GM13977 (cell line): ENCODE measurements at places on chromosomes 1 and 21.

GRCh38 chr21:28235169-28235895, 757.3 kb downstream of the LTN1 start:
- no peak for DNase-seq

DNA sequence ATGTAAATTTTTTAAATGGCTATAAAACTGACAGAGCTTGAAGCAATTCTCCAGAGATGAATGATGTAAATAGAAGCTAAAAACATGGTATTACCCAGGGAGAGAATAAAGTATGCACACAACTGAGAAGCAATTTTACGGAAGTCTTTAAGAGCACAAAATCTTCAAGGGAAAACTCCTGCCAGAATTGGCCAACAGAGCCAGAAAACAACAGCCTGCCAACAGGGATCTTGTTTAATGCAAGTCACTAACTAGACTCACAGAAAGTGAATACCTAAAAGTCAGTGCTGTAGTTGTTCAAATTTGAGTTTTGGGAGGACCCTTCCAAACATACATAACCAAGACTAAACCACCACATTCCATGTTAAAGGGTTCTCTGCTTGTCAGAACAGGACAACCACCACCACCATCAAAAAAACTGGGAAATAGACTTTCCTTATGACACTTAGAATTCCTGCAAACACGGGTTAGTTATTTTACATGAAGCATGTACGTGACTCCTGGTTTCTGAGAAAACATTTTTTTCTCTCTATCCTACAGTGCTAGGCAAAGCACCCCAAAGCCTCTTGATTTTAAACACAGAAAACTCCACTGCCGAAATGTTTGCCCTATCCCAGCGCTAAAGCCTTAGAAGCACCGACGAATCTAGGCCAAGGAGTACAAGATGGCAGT, 1.6 kb downstream of the EPS15 start:
- DNase-seq, result no peak

DNA sequence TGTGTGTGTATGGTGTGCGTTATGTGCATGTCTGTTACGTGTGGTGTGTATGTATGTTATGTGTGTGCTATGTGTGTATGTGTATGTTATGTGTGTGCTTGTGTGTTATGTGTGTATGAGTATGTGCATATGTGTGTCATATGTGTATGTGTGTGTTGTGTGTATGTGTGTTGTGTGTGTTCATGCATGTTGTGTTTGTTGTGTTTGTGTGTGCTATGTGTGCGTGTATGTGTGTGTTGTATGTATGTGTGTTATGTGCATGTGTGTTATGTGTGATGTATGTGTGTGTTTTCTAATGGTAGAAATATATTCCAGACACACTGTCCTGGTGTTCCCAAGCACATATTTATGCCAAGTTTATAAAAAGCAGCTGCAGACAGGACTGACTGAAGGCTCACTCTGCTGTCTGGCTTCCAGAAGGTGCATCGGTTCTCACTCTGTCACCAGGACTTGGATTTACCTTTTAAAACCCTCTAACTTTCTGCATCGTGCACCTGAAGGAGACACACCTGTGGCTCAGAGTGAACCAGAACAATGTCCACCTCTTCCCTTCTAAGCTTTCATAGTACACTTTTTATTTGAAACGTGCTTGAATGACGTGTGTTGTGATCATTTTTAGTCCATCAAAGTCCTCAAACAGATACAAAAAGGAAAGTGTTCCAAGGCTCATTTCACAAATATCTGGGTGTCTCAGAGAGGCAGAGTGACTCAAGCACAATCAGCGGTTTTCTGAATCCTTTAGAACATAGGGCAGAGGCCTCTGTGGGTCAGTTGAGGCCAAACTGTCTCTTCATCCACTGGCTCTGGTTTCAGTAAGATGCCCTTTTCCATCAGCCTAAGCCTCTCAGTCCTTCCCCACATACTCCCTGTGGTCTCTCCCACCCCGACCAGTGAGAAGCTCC, 49.9 kb downstream of the TOMM20 start:
- DNase-seq, result peak; percentile 36

GRCh38 chr1:31523012-31523411, 53.3 kb upstream of the TINAGL1 start:
- DNase-seq, result no peak

DNA sequence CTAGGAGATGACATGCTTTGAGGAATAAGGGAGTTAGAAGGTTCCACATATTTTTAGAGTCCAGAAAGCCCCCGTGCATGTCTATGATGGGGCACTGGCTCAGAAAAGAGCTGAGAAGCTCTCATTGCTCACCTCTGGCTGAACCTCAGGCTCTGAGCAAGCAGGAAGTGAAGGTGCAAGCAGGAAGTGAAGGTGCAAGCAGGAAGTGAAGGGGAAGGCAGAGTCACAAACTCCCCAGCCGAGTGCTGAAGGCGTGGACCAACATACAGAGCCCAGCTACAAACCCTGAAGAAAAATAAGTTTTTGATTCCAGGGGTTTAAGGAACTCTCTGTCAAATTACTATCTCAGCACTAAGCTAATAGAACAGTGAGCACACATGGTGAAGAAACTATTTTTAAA, 7.0 kb downstream of the KRTAP10-8 start:
- no peak for DNase-seq

- DNase-seq, result no peak
Observed at GRCh38 chr1:76554283-76554682, 313.0 kb upstream of the ST6GALNAC5 start.

- no peak for DNase-seq
Observed at GRCh38 chr1:150262388-150263320, 5.1 kb downstream of the CA14 start.

DNA sequence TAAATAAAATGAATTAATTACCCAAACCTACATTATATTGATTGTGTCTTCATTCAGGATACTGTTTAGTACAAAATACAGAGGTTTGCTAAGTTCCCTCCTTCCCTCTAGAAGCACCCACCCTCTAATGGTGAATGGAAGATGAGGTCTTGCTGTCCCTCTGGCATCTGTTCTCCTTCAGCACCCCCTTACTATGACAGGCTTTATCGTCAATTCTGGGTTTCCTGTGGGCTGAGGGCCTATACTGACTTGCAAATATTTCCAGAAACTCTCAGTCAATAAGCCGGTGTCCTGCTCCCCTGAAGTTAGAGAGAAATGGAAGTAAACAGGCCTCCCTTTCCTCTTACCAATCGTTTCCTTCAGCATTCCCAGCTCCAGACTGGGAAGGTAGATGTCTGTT, 13.2 kb downstream of the LAX1 start:
- no peak for DNase-seq

- no peak for DNase-seq
Observed at GRCh38 chr1:244180256-244180655, 129.2 kb downstream of the ZBTB18 start.

GRCh38 chr1:183987593-183988318, 49.8 kb downstream of the COLGALT2 start:
- no peak for DNase-seq

- DNase-seq, result peak; percentile 63
Observed at GRCh38 chr1:55288245-55288644, 73.1 kb upstream of the USP24 start.

DNA sequence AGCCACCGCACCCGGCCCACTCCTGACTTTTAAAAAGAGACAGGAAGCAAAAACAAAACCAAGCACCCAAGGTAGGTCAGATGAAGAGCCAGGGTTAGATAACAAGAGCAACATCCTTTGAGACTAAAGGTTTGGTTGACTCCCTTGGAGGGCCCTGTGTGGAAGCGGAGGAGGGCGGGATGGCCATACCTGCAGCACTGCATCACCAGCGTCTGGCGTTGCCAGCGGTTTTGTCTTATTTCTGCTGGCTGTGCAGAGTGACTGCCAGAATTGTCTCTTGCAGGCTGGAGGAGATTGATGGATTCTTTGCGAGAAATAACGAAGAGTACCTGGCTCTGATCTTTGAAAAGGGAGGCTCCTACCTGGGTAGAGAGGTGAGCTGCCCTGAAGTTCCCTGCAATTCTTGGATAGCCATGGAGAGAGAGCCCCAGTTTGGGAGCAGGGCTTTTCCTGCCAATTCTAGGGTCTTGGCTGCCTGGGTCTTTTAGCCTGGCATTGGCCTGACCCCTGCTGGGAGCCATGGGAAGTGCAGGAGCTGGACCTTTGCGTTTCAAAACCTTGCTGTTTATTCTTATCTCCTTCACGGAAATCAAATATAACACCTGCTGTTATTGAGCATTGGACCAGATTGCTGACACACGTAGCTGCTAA, 24.0 kb downstream of the QSOX1 start:
- DNase-seq, result peak; percentile 86

- DNase-seq, result no peak
Observed at GRCh38 chr1:16145662-16146278, 10.1 kb downstream of the EPHA2 start.

DNA sequence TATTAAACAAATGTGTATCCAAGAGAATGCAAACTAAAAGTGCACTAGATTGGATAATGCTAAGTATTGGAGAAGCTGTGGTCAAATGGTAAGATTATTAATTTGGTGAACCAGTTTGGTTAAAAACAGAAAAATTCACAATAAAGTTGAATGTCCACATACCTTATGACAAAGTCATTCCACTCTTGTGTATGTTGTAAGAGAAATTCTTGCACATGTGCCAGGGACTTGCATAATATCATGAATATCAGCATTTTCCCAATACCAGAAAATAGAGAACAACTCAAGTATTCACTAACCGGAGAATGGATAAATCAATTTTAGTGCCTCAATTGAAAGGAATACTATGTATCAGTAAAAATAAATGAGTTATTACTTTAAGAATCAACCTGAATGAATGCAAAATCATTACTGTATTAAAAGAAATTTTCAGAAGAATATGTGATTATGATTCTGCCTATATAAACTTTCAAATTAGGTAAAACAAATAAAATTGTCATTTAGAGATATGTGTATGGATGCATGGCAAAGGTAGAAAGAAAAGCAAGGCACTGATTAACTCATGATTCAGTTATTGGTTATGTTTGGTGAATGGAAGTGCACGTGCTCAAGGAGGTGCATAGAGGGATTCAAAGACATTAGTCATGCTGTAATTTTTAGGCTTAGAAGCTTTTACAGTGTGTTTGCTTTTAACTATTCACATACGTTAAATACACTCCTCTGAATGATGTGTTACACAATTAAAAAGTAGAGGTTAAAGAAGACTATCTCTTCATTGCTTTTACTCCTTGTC, 217.4 kb upstream of the KCNK2 start:
- DNase-seq, result no peak

DNA sequence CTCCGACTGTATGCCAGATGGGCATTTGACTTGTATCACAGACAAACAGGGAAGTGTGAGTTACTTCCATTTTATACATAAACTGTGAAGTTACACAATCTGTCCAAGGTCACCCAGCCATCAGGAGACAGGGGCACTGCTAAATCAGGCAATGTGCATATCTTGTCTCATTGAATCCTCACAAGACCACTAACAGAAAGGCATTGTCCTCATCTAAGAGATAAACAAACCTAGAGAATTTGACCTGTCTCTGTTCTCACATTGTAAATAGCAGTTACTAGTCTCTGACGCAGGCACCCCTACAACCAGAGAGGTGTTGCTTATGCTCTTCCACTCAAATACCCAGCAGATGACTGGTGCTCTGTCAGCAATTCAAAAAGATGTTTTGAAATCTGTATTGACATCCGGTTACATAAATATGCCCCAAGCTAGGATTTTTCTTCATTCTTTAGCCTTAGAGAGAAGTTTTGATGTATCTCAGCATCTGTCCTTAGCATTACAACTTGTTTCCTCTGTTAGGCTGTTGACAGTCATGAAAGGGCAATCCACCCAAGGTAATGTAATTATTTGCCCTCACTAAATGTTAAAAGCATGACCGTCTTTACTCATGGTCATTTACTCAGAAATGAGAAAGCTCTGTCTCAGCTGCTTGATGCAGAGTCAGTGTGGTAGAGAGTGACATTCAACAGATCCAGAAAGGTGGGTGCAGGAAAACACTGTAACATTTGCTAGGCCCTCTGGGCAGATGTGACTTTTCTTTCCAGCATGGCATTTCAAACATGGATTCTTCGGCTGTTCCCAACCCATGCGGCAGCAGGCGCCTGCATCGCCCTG, 51.9 kb upstream of the ZNF326 start:
- no peak for DNase-seq

DNA sequence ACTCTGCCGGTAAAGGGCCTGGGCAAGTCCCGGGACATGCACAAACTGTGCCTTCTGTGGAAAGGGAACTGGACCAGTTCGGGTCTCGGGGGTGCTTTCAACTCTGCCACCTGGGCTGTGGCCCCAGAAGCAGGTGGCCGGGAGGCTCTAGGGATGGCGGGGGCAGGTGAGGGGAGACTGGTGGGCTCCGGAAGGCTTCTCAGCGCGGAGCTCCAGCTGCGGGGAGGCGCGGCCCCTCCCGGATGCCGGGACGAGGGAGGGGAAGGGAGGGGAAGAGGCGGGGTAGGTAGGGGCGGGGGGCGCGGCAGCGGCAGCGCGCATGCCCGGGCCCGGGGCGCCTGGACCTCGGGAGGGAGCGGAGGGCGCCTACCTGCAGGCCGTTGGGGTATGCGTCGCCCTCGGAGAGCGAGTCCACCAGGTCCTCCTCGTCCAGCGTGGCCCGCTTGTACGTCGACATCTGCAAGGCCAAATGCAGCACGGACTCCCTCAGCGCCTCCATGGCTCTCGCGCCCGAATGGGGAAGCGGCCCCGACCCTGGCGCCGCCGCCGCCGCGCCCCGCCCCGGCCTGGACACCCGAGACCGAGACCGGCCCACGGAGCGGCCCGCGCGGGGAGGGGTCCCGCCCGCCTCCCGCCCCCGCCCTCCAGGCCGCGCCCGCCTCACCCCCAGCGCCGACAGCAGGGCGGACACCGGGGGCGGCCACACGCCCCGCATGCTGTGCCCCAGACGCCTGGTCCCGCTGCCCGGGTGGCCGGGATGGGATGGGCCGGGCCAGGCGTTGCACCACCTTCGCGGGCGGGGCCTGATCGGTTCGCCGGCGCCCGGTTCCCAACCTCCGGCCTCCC, at the start of gene ECE1:
Gene ECE1, minus strand, starts transcription at position 764 of the 846 bp plus-strand sequence. Its CDS starts 49 bp downstream, at position 715.
- DNase-seq, result peak; percentile 60

- DNase-seq, result no peak
Observed at GRCh38 chr1:203789966-203790365, 5.5 kb upstream of the ZBED6 start.

DNA sequence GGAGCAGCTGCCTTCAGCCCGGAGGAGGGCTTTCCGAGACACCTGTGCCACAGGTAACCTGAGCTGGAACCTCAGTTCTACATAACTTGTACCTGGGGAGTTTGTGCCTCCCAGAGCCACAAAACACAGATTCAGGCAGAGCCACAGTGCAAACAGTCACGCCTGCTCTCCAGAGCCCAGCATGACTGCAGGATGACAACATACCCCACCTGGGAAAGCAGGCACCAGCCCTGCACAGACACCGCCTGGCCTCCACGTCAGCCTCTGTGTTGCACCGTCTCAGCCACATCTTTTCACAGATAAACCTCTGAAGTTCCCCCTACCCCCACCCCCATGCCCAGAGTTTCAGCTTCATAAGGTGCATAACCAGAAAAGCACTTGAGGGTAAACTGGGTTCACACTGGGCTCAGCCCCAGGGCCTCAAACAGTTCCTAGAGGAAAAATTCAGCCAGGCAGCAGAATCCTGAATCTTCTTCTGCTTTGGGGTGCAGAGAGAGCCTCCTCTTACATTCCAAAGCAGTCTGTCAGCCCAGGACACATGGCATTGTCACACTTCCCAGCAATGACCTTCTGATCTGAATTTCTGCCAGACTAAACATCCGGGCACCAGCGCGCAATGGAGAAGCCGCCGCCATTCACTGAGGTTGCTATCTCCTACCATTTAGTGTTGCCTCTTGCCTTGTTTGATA, 229.5 kb downstream of the TOMM20 start:
- DNase-seq, result no peak

- DNase-seq, result peak; percentile 52
Observed at GRCh38 chr1:230972855-230973271, 5.8 kb downstream of the TTC13 start.

- DNase-seq, result no peak
Observed at GRCh38 chr1:88074661-88075060, 609.4 kb upstream of the PKN2 start.

GRCh38 chr1:97097404-97097925, 375.9 kb downstream of the PTBP2 start:
- DNase-seq, result no peak
